ENCODE measurements at places on chromosomes 16 and 17. TPM values are rescaled to one million over a fixed set of nuclear protein-coding genes. Genes with fewer than 3 reads are reported as not detected.

Gene ITGAL
- total RNA-seq, result 458 TPM

Gene SLC16A6
- total RNA-seq, result 7.1 TPM

Gene LPO
- not detected for total RNA-seq

Gene NPIPA5
- total RNA-seq, result 4.7 TPM

Gene IGF2BP1
- total RNA-seq, result not detected

Gene NUBP2
- 58.5 TPM for total RNA-seq

Gene CHRNE
- 0.26 TPM for total RNA-seq
